ENCODE measurements at places on chromosomes 6 and 20. TPM values are rescaled to one million over a fixed set of nuclear protein-coding genes. Genes with fewer than 3 reads are reported as not detected.

DNA sequence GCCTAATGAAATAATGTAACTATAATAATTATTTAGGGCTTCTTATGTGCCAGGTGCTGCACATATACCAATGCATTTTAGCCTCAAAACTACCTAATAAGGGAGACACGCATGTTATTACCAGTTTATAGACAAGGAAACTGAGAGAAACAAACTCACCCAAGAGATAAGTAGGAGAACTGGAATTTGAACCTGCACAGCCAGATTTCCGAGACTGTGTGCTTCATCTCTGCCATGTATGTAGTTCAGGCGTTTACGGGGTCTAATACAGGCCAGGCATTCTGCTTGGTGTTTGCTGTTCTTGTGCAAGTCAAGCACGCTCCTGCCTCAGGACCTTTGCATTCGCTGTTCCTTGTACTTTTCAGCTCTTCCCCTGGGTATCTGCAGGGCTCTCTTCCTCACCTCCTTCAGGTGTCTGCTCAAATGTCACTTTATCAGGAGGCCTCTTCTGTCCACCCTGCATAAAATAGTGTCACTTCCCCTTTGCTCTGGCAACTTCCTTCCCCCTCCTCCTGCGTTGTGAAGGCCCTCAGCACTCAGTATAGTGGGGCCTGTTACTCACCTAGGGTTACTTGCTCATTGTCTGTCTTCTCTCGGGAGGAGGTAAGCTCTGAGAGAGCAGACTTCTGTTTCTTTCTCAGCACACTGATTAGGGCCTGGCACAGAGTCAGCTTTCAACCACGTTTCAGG, 6.1 kb upstream of the NSFL1C start:
- no peak for DNase-seq

DNA sequence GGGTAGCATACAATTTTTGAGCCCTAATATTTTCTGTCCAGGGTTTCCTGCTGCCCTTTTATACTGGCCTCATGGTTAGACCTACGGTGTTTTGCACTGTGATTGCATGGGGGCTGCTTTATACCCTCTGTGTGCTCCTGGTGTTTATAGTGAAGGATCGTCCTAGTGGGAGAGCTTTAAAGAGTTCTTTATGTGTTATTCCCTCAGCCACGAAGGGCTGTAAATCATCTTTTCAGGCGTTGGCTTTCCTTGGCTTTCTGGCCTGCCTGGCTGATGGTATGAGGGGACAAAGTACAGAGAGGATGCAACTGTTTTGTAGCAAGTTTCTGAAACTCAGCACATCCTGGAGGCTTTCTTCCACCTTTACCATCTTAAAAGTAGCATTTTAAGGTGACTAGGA, 464.3 kb downstream of the EPM2A start:
- no peak for DNase-seq

- no peak for DNase-seq
Observed at GRCh38 chr6:110232450-110232849, 52.2 kb downstream of the CDC40 start.

- DNase-seq: no peak
Observed at GRCh38 chr6:56752009-56752408, 109.3 kb upstream of the DST start.

- DNase-seq: no peak
Observed at GRCh38 chr20:33847006-33847405, 35.9 kb downstream of the CHMP4B start.

DNA sequence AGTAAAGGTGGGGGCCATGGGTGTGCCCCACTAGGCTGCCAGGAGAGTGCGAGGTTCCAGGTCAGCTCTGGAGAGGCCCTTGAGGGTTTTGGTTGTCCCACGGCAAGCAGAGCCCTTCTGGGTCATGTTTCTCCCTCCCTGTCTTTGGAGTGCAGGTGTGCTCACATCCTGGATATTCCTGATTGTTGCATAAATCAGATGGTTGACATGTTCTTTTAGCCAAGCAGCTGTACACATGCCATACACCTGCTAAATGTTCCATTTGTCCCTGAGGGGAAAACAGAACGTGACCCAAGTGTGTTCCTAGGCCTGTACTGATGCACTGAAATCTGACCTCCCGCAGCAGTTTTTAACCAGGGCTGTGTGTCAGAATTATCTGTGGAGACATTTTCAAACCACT, 77.5 kb upstream of the BEND3 start:
- no peak for DNase-seq

GRCh38 chr6:15282334-15282733, 36.5 kb downstream of the JARID2 start:
- DNase-seq: no peak

DNA sequence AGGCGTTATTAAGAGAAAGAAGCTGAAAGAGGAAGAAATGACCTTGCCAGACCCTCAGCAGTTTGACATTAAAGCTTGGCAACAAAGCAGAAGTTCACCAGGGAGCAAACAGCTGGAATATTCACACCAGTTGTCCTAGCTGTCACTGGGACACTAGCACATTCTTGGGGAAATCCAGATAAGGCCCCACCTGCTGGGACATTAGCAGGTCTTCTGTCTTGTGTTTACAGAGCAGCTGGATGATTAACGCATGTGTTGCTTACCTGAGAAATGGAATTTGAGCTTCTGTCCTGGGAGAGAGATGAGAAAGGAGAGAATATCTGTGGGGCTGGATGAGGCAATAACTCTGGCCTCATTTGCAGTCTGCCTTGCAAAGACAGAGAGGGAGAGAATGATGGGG, 137.6 kb upstream of the RIN2 start:
- DNase-seq: no peak

DNA sequence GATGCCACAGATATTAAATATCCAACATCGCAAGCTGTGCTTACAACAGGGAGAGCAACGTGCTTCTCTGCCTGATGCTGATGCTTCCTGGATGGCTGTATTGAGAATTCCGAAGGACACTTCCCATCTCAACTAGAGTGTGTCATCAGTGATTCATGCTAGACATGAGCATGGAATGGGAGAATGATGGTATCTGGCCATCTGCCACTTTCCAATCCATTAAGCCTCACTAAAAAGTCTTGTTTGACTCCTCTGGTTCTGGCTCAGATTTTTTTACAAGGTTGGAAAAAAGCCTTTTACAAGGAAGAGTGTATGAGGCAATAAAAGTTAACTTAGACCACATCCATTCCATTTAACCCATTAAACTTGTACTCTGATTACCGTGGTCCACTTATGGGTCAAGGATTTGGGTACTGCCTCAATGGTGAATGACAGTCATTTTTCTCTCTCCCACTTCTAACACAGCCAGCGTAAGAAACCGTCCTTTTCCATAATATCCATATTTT, 265.3 kb downstream of the UST start:
- DNase-seq: no peak

DNA sequence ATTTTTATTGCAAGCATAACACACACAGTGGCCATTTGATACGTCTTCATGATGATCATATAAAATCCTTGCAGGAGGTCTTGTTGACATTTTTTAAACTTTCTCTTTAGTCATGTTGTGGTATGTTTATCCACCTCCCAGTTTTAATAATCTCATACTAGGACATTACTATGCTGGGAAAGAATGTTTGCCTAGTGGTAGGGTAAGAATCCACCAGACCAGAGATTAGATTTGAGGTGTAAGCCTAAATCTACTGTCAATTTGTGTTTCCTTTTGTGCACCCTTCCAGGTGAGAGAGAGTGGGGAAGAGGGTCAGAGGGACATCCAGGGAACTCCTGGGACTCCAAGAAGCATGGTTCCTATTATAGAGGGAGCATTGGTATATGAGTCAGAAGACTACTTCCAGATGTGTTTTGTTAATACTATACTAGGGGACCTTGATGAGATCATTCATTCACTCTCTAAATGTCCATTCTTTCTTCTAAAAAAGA, 298.3 kb upstream of the SASH1 start:
- DNase-seq: no peak

- no peak for DNase-seq
Observed at GRCh38 chr20:52230409-52230808, 38.8 kb upstream of the ZFP64 start.

DNA sequence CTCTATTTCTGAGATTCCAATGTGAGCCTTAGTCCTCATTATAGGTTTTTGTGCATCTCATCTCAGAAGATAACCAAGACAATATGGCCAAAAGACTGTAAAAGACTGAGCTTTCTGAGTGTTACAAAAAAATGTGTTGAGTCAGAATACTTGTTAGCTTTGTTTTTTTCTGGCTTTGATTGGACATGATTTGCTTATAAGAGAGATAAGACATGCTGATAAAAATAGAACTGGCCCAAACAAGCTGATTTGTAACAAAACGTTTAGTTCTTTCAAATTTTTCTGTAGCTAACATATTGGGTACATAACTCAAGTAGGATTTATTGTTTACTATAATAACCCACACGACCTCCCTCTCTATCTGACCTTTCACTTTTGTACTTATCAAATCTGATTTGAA, 32.9 kb downstream of the FILIP1 start:
- no peak for DNase-seq

DNA sequence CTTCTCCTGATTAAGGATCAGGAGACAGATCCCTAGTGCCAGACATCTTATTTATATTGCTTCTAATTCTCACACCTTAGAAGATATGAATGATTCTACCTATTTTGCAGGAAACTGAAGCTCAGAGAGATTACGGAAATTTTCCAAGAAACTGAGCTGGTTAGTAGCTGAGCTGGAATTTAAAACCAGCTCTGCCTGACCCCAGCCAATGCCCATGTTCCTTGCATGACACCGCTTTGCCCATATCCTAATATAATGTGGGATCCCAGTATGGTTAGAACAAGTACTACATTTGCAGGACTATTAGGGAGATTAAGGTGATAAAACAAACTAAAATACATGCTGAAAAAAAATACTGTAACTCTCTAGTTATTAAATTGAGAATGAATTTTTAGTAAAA, 1.9 kb downstream of the TMEM30A start:
- DNase-seq: no peak

DNA sequence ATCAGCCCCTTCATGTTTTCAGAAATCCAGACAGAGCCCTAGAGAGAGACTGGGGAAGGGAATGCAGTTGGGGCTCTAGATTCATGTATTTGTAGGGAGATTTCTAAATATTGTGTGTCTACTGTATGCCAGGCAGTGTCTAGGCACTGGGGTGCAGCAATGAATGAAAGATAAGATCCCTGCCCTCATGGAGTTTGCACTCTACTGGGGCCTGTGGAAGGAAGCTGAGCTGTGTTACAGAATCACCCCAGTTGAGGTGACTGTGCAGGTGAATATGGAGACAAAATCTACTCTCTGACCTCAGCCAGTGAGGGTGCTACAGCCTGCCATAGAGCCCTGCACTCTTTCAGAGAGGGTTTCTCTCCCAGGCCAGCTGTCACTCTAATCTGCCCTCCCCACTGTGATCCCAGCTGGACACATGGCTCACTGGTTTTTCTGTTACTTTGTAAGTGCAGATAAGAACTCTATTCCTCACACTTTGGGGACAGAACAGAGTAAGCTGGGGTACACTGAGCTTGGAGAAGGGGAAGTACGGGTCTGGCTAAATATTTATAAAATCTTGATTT, 69.2 kb upstream of the E2F3 start:
- DNase-seq: no peak

DNA sequence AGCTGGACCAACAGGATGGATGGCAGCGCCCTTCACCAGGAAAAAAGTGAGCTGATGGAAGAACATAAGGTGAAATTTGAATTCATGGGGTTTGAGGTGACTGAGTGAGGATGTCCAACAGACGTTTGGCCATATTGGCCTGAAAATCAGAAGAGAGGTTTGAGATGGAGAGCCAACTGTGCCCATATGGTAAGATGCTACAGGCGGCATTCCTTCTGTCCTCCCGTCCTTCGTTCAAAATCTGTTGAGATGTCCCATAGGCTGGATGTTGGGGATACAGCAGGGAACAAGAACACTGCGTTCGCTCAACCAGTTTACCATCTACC, 468 bp upstream of the CMTR1 start:
- no peak for DNase-seq

GRCh38 chr6:43770372-43771209, 580 bp downstream of the VEGFA start:
- DNase-seq: peak; percentile 90

GRCh38 chr6:31587791-31588777, 2.0 kb downstream of the LST1 start:
- no peak for DNase-seq

GRCh38 chr6:83592770-83593394, 80.5 kb downstream of the PRSS35 start:
- no peak for DNase-seq

GRCh38 chr6:151659212-151659611, 148.3 kb upstream of the ESR1 start:
- DNase-seq: no peak

GRCh38 chr20:1224205-1224890, 1.5 kb upstream of the RAD21L1 start:
- no peak for DNase-seq

- no peak for DNase-seq
Observed at GRCh38 chr6:75931011-75931680, 141.3 kb downstream of the IMPG1 start.

GRCh38 chr20:44411757-44412401, 56.4 kb downstream of the HNF4A start:
- no peak for DNase-seq

DNA sequence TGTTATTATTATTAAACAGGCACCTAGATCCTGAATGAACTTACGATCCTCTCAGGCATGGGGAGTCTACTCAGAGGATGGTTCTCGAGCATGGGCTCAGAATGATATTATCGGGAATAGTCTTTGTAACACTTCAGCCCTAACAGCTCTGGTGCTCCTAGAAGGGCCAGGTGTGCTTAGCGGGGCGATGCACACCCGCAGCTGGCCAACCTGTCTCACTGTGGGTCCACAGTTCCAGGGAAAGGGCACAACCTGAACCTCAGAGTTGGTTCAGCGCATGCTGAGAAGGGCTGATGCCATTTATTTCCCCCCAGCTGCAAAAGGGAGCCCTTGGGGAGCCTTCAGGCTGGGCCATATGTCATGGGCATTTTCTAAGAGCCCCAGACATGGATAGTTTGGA, 26.2 kb downstream of the RRAGD start:
- no peak for DNase-seq

GRCh38 chr6:70379473-70380013, 33.8 kb upstream of the FAM135A start:
- DNase-seq: no peak

- DNase-seq: no peak
Observed at GRCh38 chr6:116450769-116451740, 10.1 kb upstream of the CALHM6 start.

DNA sequence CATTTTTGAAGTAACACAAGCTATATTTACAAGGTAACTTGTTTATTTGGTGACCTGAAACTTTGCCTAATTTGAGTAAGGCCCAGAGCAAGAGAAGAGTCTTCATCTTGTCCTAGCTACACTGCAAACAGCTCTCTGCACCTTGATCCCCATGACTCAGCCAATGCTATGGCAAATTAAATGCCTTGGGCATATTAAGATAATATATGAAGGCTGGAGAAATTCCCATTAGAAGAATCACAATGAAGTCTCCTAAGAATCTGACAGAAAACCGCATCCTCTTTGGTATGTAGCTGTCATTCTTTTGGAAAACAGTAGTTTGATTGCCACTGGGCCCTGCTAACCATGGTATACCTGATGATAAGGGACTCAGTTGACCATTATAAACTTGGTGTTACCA, 204.5 kb downstream of the UBE3D start:
- no peak for DNase-seq

The ACOT13 gene
- 47.9 TPM for total RNA-seq

The SLC13A3 gene
- 3.7 TPM for total RNA-seq

The SUMO4 gene
- total RNA-seq: 0.90 TPM

The IGF2R gene
- 81.0 TPM for total RNA-seq

The SEMG1 gene
- total RNA-seq: not detected

The TRAPPC3L gene
- not detected for total RNA-seq

The FLRT3 gene
- total RNA-seq: 3.5 TPM

The SIRPB2 gene
- total RNA-seq: 1.6 TPM

The PSMB9 gene
- 17.6 TPM for total RNA-seq

The C2 gene
- 602 TPM for total RNA-seq

The REV3L gene
- 21.4 TPM for total RNA-seq

The PEX6 gene
- 24.7 TPM for total RNA-seq

The ASIP gene
- total RNA-seq: 0.42 TPM

The PRICKLE4 gene
- 2.9 TPM for total RNA-seq
